ENCODE measurements at places on chromosomes 3 and 15.

DNA sequence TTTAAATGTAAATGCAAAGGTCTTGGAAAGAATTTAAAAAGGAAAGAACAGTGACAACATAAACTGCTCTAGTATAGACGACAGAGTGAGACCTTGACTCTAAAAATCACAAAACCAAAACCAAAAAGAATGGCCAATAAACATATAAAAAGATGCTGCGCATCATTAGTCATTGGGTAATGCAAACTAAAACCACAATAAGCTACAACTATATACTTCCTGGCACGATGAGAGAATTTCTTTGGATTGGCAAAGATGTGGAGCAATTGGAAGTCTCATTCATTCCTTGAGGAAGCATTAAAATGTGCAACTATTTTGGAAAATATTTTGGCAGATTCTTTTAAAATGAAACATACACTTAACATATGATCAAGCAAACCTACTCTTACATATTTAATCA lies 98.7 kb upstream of the ZPLD1 start:
- no peak for DNase-seq

- DNase-seq, result no peak
Observed at GRCh38 chr3:24167429-24167828, 222.3 kb downstream of the NR1D2 start.

- DNase-seq, result no peak
Observed at GRCh38 chr15:81375461-81375860, 1.4 kb upstream of the TMC3 start.

- DNase-seq, result no peak
Observed at GRCh38 chr15:96974761-96975160, 644.3 kb downstream of the NR2F2 start.

DNA sequence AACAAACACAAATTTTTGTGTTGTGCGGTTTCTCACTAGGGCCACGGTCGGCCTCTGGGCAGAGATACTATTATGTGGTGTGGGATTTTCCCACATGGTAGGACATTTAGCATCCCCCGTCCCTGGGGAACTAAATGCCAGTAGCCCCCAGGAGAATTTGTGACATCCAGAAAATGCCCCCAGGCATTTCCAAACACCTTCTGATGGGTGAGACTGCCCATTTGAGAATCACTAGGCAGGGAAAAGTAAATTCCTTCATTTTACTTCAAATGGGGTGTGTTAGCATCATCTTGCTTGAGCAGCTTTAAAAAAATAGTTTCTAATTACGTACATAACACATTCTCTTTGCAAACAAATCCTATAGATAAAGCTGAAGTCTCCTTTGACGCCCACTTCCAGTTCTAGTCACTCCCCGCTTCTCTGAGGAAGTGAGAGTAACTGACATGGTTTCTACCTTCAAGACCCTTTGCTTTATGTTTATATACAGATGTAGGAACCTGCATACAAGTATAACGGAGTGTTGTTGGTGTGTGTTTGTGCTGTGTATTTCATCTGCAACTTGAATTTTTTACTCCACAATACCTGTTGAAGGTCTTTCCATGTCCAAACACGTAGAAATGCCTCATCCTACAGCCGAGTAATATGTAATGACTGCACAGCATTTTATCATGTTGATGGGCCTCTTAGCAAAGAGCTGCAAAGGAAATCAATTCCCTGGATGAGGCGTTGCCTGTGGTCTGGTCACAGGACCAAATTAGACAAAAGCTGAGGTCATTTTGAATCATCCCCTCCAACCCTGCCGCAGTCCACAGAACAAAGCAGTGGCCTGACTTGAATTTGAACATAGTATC lies 31.4 kb upstream of the ZBTB38 start:
- no peak for DNase-seq

DNA sequence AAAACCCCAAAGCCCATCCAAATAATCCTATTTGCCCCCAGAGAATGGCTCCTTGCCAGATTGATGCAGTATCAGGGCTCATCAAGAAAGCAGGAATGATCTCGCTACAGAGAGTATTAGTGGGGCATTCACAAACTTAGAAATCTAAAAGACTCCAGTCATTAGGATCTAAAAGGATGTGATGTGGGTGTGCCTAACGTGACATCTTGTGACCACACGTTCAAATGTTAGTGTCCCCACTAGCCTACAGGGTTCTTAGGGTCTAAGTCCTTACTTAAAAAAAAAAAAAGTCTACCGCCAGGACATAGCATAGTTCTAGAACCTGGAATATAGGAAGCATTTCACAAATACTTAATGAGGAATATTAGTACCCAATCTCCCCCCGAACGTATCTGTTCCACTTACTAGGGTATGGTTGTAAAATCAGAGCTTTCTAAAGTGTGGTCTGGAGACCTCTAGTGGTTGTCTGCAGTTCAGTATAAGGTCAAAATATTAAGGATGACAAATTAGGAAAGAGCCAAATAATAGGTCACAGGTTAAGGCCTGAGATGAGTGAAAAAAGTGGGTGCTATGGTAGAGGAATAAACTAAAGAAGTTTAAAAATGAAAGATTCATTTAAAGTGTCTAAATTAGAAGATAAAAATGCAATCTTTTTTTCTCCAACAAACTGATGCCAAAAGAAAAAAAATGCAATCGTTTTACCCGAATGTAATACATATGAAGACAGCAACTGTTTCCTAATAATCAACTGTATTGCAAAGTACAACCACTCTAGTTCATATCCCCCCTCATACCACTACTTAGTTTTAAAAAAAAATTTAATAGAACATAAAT lies 4.2 kb upstream of the CHRM5 start:
- no peak for DNase-seq
